ENCODE measurements at places on chromosomes 5 and 9.

DNA sequence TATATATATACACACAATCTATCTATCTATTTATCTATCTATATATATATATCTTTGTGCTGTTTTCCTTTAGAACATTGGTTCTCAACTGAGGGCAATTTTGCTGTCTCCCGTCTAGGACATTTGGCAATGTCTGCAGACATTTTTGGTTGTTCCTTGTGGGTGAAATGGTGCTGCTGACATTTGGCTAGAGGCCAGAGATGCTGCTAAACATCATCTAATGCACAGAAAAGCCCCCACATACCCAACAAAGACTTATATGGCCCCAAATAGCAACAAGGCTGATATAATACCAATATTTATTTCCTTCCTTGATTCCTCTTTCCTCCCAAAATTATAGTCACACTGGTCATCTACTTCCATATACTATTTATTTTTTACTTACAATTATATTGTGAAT is 197.5 kb downstream of the TRPM3 start:
- DNase-seq: no peak

GRCh38 chr9:23849379-23850035 is 23.5 kb upstream of the ELAVL2 start:
- DNase-seq: no peak

DNA sequence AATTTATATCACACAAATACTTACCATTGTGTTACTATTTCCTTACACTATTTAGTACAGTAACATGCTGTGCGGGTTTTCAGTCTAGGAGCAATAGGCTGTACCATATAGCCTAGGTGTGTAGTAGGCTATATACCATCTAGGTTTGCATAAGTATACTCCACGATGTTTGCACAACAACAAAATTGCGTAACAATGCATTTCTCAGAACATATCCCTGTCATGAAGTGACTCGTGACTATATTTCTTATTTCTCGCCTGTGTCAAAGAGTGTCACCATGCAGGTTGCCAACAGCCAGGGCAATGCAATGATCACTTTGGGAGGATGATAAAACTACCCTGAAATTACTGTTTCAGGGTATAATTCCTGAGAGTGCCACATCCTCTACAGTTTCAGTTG is 65.6 kb upstream of the CD180 start:
- DNase-seq: no peak

GRCh38 chr9:111597852-111598732 is 1.4 kb downstream of the PTGR1 start:
- no peak for DNase-seq

DNA sequence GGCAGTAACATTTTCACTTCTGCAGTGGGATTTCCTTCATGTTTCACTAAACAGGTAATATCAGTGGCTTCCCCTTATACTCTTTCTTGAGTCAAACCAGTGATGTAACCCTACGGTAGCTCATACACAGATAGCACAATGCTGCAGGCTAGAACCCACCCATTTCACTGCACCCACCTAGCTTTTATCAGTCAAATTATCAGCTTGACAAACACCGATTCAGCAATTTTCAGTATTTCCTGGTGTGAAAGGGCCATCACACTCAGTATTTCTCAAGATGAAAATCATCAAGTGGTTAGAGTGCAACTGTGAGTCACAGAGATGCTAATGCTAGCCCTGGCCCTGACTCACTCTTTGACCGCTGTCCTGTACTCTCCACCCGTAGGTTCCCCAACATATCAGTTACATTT is 242.3 kb upstream of the PTGER4 start:
- no peak for DNase-seq

- no peak for DNase-seq
Observed at GRCh38 chr5:80246001-80246758, 9.7 kb downstream of the SERINC5 start.

GRCh38 chr9:78278177-78278777 is 18.6 kb upstream of the PSAT1 start:
- DNase-seq: no peak

DNA sequence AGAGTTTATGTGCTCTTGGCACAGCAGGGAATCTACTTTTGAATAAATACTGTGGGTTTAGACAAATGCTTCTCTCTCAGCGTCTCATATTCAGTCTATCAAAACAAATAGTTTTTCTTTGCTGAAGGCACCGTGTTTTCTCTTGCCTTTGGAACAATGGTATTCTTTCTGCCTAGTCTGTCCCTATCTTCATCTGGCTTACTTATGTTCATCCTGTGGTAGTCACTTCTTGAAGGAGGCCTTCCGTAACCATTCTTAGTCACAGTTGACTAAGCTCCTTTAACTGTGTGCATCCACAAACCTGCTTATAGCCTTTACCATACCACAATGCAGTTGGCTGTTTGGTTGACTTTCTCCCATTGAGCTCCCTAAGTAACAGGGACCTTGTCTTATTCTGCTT is 45.9 kb downstream of the LARP1 start:
- no peak for DNase-seq

- no peak for DNase-seq
Observed at GRCh38 chr5:140926443-140927227, 536 bp downstream of the PCDHAC1 start.

DNA sequence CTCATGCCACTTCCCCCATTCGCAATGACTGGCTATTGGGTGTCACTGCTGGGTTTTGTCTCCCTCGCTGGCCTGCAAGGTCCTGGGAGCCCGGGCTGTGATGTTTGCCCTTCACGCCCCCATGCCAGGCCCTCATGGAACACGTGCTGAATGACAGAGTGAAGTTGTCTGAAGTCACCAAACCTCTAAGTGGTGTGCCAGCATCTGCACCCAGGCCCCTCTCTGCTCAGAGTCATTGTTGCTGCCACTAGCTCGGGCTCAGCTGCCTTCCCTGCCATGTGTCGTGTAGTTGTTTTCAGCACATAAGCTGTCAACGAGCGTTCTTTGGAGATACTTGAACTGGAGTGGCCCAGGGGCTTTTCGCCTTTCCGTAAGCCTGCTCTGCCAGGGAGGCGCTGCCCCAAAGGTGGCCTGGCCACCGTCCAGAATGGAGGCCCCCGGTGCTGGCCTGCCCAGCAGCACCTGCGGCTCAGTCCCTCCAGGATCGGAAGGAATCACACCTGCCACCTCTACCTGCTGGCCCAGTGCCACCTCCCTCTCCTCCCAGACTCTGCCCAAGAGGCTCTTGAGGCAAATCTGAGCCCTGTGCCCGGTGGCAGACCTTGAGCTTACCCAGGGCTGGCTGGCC is 250.1 kb downstream of the PBX3 start:
- no peak for DNase-seq

GRCh38 chr5:154761046-154761736 is 6.0 kb downstream of the LARP1 start:
- no peak for DNase-seq

All from cortex of kidney (tissue), 1 donor.